Bronchial epithelial cell (primary cell): ENCODE measurements at places on chromosomes 12 and 14. TPM values are rescaled to one million over a fixed set of nuclear protein-coding genes. Genes with fewer than 3 reads are reported as not detected.

- DNase-seq: peak; percentile 81
Measured at GRCh38 chr12:6547987-6548386, 7.9 kb downstream of the IFFO1 start.

- no peak for DNase-seq
Measured at GRCh38 chr12:66669541-66669940, 9.3 kb downstream of the GRIP1 start.

DNA sequence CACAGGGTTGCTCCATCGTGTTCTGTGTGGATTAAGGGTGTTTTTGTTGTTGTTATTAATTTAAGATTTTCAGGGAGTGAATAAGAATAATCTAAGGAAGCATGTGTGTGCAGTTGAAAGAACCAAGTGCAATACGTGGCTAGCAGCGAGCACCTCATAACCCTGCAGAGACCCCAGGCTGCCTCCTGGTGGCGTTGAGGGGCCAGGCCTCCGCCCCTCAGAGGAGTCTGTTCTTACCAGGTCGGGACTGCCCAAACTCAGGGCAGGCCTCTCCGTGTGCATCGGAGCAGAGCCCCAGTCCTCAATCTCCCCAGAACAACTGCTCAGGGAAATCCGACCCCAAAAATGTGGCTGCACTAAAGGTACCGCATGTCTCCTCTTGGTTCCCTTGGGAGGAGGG lies 36.8 kb downstream of the IL31 start:
- DNase-seq: no peak

DNA sequence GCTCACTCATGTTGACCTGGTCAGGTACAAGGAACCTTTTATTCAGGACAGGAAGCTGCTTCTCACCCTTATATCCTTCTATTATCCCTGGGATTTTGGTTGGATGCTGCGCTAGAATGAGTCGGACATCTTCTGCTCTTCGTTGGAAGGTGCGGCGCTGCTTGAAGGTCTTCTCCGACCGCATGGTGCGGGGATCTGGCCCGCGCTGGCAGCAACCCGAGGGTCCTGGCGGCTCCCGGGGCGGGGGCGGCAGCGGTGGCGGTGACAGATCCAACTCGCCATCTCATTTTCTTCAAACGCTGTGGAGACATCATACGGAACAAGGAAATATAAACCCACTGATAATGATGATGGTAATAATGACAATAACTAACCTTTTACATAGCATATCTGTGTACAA lies 126.3 kb downstream of the ATXN7L3B start:
- no peak for DNase-seq

PRR4 gene
- total RNA-seq: 0.53 TPM in 1 of 2 replicates, not detected in the other

- DNase-seq: no peak
Measured at GRCh38 chr14:24092110-24092504, 2.0 kb upstream of the PCK2 start.

DNA sequence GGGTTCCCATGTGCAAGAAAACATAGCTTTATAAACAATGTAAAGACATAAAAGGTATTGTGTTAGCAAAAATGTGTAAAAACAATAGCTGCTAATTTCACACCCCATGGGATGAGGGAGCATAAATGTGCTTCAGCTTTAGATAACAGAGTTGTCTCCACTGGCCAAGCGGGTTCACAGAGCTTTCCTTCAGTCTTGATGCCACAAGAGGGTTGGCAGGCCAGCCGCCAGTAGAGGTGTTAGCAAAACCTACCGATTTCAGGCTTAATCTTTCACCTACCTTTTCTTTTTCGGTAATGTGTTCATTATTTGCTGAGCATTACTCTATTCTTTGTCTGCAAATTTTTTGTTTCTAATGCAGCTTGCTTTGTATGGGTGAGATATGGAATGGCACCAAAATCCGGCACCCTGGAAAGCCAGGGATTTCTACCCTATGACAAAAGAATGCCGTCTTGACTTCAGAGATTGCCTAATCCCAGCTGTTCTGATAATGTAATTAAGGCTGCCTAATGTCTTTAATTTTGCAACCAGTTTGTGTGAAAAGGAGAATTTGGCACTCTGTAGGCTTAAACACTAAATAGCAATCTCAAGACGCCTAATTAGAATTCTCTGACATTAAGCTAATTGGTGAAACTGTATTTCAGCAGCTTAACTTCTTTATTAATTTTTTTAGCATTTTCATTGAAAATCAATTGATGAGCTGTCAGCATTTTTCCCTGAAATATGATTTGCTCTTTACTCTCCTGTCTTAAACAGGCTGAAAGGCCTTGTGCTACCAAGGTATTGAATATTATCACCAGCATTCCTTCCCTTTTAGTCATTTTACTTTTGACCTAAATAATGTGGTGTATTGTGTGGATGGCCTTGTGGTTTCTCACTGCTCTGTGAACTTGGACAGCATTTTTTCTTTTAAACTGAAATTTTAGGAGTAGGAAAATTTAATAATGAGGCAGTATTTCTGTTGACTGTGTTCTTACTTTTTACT lies 60.7 kb downstream of the POLR3B start:
- peak; percentile 70 for DNase-seq

DNA sequence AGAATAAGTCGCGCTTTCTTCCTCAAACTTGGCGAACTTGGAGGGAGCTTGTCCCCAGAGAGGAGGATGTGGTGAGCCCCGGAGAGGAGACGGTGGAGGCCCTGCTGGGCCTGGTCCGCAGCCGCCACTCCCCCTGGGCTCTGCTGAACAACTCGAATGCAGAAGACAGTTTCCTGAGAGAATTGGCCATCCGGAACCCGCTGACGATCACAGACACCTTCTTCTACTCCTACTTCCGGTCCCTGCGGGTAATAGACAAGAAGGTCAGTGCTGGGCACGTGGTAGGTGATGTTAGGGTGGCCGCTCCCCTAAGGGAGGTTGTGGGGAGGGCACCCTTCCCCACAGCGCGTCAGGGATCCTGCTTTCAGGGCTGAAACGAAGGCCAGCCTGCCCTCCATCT lies 1.6 kb downstream of the LRRC43 start:
- DNase-seq: no peak
